ENCODE measurements at places on chromosomes 4 and X.

DNA sequence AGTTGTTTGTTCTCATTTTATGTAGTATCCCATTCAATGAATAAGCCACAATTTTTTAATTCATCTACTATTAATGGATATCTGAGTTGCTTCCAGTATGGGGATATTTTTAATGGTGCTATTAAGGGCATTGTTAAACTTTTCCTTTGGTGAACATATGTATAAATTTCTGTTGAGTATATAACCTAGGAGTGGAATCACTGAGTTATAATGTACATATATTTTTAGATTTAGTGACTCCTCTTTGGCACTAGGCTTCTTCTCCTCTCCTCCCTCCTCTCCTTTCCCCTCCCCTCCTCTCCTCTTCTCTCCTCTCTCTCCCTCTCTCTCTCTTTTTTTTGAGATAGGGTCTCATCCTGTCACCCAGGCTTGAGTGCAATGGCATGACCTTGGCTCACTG, 26.4 kb downstream of the RBM47 start:
- no peak for DNase-seq

- DNase-seq: no peak
Observed at GRCh38 chr4:155646001-155646400, 20.6 kb upstream of the GUCY1A1 start.

DNA sequence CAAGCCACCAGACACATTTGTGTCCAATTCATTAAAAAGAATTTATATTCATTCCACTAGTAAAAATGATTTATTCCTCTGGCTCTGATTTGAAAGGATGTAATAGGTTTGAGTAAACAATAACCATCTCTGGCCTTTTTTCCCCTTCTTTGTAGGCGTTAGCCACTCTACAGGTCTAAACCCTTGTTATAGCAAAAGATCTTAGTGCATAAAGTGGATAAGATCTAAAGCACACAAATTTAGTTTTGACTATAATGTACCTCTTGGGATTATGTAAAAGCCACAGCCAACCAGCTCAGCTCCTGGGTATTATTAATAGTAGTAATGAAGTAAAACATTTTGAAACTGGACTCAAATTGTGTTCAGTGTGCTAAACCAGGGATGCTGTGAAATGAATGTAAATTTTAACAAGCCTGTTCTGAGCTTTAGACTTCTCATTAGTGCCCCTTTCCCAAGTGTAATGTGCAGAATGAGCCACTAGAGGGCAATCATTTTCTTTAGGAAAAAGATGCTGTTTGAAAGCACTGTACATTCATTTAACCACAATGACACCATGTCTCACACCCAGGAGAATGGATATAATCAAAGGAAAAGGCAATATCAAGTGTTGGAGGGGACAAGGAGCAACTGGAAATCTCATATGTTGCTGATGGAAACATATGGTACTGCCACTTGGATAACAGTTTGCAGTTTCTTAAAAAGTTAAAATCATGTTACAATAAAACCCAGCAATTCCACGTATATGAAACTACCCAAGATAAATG, 69.7 kb downstream of the KLHL8 start:
- no peak for DNase-seq

GRCh38 chr4:98778206-98778605, 119.8 kb upstream of the TSPAN5 start:
- no peak for DNase-seq

- no peak for DNase-seq
Observed at GRCh38 chrX:118353081-118353850, 7.4 kb downstream of the WDR44 start.

- DNase-seq: no peak
Observed at GRCh38 chrX:10574663-10575062, 45.7 kb downstream of the MID1 start.

DNA sequence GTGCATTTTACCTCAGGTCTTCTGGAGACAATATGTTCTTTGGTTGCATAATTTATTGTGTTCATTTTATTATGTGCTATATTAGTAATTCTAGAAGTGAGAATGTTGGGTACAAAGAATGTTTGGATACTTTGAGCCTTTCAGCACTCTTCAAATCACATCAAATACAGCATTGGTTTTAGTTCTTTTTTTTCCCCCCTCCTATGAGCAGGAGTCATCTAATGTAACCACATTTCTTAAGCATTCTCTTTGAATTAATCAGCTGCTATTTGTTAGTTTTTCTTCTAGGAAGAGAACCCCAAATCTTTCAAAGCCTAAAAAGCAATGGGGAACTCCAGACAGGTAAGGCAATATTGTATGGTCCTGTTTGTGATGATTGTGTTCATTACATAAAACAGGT, 46.7 kb downstream of the ARL9 start:
- DNase-seq: no peak

DNA sequence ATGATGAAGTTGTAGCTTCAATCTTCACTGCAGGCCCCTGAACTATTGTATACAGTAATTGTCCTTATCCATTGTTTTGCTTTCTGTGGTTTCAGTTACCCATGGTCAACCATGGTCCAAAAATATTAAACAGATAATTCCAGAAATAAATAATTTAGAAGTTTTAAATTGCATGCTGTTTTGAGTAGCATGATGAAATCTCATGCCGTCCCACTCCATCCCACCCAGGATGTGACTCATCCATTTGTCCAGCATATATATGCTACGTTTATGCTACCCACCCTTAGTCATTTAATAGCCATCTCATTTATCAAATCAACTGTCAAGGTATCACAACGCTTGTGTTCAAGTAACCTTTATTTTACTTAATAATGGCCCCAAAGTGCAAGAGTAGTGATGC, 34.5 kb downstream of the IQCM start:
- DNase-seq: no peak

GRCh38 chrX:68998716-68999115, 166.5 kb downstream of the PJA1 start:
- DNase-seq: no peak

DNA sequence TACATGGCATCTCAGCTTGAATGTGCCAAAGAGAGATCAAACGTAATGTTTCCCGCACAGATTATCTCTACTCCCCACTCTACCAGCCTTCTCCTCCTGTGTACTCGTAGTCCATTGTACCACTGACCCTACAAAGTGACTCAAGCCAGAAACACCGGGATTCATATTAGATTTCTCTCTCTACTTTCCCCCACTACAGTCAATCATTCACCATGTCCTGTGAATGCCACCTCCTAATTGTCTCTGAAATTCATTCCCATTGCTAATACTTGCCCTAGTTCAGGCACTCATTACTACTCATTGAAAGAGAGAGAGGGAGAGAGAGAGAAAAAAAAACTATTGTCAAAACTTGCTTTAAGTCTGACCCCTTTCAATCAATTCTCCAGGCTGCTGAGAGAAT, 78.2 kb upstream of the LHFPL1 start:
- DNase-seq: no peak

GRCh38 chr4:52510939-52511565, 148.0 kb downstream of the USP46 start:
- DNase-seq: no peak

DNA sequence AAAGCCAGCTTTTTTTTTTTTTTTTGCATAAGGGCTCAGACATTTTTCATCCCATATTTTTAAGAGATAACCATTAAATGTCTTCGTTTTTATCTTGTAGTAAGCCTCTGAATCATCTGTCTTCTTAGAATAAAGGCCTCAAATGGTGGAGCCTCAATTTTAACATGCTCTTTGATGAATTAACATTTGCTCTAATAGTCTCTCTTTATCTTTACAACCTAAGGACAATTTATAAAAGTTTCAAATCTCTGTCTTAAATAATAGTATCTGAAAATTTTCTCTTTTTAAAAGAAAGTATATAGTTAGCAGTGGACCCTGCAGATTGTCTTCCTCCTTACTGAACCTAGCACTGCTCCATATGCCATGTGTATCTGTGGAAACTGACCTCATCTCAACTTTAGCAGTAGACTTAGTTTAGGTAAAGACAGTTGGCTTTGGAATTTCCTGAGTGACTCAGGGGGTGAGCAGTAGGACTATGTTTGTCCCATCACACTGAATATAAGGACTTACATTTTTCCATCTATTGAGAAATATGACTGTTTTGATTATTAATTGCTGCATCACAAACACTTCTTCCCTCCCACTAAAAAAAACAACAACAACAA, 1658.0 kb downstream of the STIM2 start:
- no peak for DNase-seq

- DNase-seq: no peak
Observed at GRCh38 chrX:150436195-150436594, 73.1 kb downstream of the MAMLD1 start.

- DNase-seq: no peak
Observed at GRCh38 chrX:78754917-78755316, 7.4 kb downstream of the LPAR4 start.

DNA sequence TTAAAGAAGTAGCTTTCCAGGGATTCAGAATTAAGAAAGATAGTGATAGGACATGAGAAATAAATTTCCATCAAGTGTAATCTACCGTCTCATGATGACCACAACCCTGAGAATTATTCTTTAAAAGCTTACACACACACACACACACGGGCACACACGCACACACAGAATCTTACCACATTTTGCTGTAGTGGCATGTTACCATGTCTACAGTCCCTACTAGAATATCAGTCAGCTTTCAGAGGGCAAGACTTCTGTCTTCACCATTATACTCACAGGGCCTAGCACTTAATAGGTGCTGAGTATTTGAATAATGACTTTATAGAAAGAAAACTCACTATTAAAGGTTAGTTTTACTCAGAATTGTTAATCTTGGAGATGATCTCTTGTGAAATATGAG, 15.4 kb downstream of the CMC4 start:
- no peak for DNase-seq

DNA sequence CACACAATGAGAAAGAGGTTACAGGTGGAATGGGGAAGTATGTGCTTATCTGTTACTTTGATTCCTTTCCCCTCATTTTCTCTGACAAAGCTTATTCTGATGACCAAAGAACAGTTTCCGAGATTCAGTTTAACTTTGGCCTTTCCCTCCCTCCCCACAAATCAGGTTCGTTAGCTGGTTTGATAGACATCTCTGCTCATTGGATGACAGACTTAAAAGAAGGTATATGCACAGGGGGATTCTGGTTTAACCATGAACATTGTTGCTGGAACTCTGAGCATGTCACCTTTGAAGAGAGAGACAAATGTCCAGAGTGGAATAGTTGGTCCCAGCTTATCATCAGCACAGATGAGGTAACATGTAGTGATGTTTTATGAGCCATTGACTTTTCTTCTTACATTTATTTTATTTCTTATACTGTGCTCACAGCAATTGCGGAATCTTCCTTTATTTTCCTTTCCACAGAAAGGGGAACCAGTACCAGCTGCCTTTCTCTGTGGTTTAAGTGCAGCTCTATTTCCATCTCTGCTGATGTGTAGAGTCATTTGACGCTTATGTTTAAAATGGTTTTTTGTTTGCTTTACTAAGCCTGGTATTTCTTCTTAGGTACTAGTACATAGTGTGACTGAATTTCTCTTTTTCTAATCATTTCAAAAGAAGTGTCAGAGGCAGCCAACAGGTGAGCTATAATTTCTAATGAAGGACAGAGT, 125.0 kb downstream of the AKAP4 start:
- no peak for DNase-seq

DNA sequence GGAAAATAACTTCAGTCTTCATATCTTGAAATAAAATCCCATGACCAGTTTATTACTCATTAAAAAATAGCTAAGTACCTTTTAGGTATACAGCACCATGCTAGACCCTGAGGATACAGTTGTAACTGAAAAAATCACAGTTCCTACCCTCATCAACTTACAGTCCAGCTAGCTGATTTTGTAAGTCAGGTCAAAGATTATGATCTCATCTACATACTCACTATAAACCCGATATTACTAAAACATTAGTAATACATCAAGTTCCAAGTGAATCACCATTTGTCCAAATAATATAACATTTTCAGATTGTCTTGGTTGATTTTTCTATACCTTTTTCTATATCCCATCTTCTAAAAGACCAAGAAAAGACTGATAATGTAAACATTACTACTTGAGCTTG, 333.9 kb downstream of the INPP4B start:
- no peak for DNase-seq

DNA sequence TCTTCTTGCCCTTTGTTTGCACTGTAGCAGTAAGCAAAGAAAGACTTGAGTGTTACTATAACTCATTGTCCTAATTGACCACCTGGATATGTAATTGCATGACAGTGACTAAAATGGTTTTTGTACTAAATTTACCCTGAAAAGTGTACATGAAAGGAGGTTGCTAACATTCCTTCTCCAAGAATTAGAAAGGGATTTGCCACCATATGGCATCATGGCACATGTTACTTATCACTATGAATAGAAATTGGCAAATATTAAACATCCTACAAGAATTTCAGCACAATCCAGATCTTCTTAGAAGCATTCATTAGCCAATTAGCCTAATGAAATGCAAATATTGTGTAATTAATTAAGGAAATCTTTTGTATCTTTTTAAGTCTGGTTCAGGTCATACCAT, 834.2 kb downstream of the STPG2 start:
- DNase-seq: no peak

DNA sequence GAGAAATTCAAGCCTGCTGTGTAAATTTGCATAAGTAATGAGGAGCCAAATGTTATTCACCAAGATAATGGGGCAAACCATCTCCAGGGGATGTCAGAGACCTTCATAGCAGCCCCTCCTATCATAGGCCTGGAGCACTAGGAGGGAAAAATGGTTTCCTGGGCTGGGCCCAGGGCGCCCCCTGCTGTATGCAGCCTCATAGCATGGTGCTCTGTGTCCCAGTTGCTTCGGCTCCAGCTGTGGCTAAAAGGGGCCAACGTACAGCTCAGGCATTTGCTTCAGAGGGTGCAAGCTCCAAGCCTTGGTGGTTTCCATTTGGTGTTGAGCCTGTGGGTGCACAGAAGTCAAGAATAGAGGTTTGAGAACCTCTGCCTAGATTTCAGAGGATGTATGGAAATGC, 859.3 kb downstream of the RPA4 start:
- no peak for DNase-seq

DNA sequence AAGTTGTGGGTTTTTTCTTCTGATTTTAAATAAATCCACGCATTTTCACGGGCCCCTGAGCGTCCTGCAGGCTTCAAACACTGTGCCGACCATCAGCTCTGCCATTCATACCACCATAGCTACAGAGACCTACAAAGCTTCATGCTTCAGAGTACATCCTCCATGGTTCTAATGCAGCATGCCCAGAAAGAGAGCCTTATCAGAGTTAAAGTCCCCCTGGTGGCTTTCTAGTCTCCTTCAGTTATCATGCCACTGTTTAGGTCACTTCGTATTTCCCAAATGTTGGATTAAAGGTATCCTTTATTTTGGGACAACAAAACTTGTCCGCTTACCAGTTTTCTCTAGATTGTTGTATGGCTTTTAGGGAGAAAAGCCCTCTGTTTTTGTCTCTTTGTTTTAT, 66.7 kb upstream of the VCX2 start:
- no peak for DNase-seq

DNA sequence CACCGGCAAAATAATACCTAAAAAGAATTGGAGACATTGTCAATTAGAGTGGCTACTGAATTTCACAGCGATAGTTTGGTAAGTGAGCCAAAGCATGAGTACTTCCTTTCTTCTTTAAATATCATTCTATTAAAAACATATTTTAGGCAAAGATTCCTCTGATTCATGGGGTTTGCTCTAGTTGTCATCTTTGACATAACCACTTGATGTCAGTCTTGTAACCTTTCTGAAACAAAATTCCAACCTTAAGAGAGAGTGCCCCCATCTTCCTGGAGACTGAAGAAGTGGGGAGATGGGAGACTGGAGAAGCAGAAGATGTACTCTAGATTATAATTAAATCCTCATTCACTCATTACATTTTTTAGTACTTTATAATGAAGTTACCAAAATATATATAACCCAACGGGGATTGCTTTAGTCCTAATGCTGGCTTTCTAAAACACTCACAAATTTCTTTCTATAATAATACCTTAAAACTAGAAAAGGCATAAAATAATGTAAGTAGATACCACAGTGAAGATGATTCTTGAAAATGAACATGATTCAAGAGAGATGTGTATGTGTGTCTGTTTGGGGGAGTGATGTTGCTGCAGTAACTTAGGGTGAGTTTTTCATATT, 96.4 kb downstream of the EMCN start:
- DNase-seq: no peak

Measured in activated T-helper 1 cell treated with Interleukin-2 at 50 U/mL for 16 hours (primary cell).